ENCODE measurements at places on chromosomes 4 and X. TPM values are rescaled to one million over a fixed set of nuclear protein-coding genes. Genes with fewer than 3 reads are reported as not detected.

GRCh38 chr4:155430895-155431795, 54.4 kb upstream of the MAP9 start:
- DNase-seq, result no peak

- no peak for DNase-seq
Measured at GRCh38 chr4:188819233-188819632, 680.0 kb downstream of the TRIML1 start.

DNA sequence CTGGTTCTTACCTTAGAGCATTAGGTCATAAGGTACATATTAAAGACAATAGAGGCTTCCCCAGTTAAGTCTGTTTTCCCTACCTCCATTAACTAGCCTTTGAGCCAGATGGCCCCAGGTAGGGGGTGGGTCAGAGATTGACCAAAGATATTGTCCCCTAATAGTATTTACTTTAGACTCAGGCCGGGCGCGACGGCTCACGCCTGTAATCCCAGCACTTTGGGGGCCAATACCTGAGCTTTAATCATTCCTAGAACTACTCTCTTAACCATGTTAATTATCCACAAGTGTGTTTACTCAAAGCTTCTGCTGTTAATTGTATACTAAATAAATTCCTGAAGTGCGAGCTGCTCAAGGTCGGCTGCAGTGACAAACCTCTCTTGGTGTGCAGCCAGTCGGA, 28.0 kb upstream of the AMBN start:
- DNase-seq, result no peak

- no peak for DNase-seq
Measured at GRCh38 chr4:107592519-107592918, 127.5 kb downstream of the PAPSS1 start.

DNA sequence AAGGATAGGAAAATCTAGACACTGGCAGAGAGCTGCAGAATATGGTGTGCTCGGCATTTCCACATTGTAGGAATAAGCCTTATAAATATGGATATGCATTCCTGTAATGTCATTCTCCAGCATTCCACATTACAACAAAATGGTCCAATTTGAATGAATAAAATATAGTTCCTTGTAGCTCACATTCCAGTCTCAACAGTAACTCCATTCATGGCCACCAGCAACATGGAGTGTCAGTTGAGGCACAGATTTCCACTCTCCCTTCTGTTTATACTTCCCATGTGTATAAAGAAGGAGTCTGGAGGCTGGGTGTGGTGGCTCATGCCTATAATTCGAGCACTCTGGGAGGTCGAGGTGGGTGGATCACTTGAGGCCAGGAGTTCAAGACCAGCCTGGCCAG, 84.5 kb downstream of the AASDH start:
- DNase-seq, result no peak

- DNase-seq, result no peak
Measured at GRCh38 chrX:95733426-95733825, 951.2 kb upstream of the DIAPH2 start.

GRCh38 chrX:136828830-136829229, 48.1 kb upstream of the ARHGEF6 start:
- DNase-seq, result no peak

DNA sequence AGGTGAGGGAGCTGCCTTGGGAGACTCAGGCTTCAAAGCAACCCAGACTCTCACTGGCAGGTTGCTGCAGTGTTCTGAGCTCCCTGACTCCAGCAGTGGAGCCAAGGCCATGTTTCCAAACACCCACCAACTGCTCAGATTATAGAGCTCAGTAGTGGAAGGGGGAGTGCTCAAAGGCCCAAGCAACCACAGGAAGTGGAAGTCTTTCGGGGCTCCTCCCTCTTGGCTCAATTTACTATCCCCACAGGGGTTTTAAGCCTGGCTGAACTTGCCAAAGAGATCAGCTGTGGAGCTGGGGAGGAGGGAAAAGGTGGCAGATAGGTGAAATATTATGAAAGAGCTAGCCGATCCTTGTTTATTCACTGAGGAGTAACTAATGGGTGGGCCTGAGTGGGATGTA, 82.5 kb downstream of the HPRT1 start:
- peak; percentile 81 for DNase-seq

DNA sequence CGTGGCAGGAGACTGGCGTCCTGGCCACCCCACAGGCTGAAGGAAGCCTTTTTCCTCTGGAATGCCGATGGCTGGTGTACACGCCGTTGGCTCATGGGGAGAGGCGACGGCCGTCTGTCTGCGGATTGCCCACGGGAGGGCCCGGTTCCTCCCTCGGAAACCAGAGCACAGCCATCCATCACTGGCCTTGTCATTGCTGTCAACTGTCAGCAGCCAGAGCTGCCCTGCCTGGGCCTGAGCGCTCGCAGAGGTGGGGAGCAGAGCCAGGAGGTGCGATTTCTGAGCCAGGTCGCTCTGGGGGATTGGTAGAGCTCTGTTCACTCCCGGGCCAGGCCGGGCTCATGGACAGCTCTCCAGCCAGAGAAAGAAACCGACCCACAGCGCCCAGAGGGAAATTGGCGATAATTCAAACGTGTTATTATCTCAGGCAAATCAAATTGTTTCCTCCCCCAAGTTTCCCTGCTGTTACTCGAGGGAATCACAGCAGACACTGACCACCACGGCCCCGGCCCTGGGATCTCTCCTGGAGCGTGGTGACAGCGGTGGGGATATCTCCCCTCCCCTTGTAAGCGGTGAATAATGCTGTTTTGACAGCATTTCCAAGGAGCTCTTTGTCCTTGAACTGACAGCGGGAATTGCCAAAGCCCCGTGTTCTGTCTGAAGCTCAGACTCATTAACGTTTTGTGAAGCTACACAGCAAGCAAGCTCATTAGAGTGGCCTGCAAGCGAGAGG, 220.9 kb upstream of the PSAPL1 start:
- DNase-seq, result no peak

DNA sequence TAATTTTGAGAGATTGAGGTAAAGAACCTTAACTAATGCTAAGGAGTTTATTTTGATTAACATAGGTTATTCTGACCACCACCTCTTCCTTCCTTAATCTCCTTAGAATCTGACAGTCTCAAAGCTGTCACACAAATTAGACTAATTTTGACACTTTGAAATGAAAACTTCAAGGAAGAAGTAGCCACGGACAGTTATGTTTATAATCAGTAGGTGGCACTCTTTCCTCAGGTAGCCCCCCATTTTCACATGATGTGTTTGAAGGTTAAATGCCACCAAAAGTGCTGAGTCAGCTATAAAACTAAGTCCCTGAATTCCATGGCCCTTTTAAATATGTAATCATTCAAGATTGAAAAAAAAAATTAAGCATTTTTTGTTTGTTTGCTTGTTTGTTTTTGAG, 22.4 kb downstream of the TMEM33 start:
- peak; percentile 27 for DNase-seq

The ELMOD2 gene
- 19.2 TPM for total RNA-seq

The RRH gene
- total RNA-seq, result 0.38 TPM

The SUPT20HL1 gene
- total RNA-seq, result under 0.01 TPM

The WDFY3 gene
- 33.2 TPM for total RNA-seq
